ENCODE measurements at places on chromosomes 7 and 10.

- no peak for DNase-seq
Observed at GRCh38 chr7:43353902-43354301, 229.0 kb upstream of the STK17A start.

DNA sequence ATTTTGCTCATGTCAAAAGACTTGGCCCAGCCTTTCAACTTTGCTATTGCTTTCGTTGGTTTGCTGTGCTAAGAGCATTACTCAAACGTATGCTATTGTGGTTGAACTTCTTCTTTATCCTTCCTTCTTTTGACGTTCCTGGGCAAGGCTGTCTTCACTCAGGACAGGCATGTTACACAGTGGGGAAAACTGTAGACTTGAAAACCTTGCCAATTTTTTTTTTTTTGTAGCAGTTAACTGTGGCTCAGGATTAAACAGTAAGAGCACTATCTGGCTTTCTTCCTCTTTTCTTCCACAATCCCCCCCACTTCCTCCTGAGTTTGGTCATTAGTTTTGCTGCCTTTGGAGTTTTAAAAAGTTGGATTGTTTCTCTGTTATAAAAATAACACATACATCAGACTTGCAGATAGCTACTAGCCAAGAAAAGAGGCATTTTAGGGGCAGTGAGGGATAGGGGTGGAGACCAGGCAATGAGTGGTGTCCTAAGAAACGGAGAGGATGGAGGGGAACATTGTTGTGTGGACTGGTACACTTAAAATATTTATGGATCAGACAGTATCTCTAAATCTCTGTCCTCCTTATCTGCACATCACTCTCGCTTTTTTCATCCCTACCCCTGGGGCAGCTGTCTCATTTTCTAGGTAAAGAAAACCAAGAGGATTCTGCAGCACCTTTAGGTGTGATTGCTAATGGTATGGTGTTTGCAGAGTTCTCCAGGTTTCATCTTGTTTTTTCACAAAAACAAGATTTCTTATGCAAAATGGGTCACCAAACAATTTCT, 181.7 kb downstream of the LRMDA start:
- no peak for DNase-seq

DNA sequence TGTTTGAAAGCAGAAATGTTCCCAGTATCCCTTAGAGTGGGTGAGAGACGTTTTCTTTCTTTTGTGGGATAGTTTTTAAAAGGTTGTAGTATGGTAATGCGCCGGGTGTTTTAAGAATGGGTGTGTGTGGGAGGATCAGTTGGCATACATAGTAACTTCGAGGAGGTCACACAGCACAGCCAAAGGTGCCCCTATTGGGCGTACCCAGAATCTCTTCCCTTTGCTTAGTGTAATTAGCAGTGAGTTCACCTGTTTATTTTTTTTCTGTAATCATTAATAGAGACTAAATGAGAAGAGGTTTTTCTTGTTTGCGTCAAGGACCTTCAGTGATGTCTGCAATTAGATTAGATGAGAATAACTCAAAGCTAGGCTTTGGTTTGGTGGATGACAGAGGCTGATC, 1.5 kb downstream of the PLEKHA8 start:
- no peak for DNase-seq

- no peak for DNase-seq
Observed at GRCh38 chr7:131459256-131459655, 97.2 kb downstream of the PODXL start.

- DNase-seq = no peak
Observed at GRCh38 chr7:157593541-157593940, 256.7 kb downstream of the DNAJB6 start.

- DNase-seq = no peak
Observed at GRCh38 chr7:30232391-30232790, 52.0 kb upstream of the ZNRF2 start.

- DNase-seq = no peak
Observed at GRCh38 chr10:87759551-87759950, 58.5 kb downstream of the ATAD1 start.

GRCh38 chr7:30968294-30968693, 4.5 kb downstream of the GHRHR start:
- DNase-seq = no peak

DNA sequence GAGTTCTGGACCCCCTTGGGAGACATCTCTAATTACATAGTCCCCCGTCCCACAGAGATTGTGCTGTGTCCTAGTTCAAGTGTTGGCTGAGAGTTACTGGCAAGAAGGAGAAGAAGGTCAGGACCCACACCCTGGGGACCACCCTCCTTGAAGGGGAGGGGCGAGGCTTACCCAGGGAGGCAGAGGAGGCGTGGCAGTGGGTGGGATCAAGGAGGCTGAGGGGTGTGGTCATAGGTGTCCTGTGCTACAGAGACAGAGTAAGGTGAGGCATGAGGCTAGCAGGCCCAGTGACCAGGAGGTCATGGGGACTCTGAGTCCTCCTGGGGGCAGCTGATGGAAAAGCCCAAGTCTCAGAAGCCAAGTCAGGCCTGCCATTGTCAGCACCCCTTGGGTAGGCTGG, 29.4 kb upstream of the ADCYAP1R1 start:
- DNase-seq = no peak

GRCh38 chr7:149854611-149855360, 16.6 kb downstream of the ZNF862 start:
- DNase-seq = no peak

- no peak for DNase-seq
Observed at GRCh38 chr7:130297628-130298543, 4.9 kb downstream of the CPA4 start.

DNA sequence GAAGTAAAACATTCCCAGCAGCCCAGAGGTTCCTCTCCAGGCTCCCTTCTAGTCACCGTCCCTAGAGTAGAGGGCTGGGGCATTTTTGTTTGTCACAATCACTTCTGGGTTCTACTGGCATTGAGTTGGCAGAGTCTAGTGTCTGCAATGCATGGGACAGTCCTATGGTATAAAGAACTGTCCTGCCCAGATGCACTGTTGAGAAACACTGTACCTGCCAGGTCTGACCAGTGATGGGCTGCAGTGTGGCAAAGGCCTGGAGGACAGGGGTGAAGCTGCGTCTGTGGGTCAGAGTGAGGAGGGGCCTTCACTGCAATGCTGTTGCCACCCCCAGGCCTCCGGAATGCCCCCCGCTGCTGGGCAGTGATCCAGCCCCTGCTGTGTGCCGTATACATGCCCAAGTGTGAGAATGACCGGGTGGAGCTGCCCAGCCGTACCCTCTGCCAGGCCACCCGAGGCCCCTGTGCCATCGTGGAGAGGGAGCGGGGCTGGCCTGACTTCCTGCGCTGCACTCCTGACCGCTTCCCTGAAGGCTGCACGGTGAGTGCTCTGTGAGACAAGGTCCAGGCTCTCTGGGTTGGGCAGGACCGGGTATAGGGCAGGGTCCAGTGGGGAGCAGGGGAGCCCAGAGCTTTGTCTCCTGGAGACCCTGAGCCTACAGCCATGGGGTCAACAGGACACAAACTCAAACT, 14.8 kb downstream of the SMO start:
- no peak for DNase-seq

DNA sequence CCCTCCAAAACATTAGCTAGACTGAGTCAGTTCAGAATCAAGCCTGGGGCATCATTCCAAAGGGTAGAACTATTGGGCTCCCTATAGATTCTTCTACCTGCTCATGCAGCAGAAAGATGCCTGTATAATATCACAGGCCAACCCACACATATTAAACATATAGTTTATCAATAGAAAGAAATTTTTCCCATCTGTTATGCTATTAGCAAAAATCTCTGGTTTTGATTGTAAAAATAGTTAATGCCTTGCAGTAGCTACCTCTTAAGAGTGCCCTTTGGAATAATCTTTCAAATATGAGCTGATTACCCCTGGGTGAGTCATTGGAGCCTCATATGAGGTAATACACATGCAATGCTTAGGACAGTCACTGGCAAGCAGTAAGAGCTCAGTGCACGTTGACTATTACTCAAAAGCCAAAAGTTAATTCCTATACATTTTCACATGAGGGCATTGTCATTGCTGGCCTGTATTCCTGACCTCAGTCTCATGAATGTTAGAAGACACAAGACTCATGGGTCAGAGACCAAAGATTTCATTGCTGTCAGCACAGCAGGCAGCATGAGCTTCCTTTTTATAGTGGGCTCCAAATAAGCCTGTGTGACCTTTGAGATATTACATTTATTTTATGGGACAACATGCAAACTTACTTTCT, 180.0 kb downstream of the FGFR2 start:
- no peak for DNase-seq

GRCh38 chr7:184294-185264, 7.8 kb upstream of the FAM20C start:
- DNase-seq = no peak

DNA sequence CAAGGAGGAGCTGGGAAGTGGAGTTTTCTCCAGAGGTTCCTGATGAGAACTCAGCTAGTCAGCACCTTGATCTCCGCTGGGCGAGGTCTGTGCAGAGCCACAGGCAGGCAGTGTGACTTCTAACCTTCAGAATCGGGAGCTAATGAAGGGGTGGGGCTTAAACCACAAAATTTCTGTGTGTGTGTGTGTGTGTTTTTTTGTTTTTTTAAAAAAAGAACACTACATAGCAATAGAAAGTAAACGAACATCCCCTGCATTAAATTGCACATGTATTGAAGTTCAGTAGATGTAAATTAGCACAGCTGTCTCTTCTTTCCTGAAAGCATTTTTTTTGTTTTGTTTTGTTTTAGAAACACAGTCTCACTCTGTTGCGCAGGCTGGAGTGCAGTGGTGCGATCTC, 46.2 kb downstream of the RBM17 start:
- no peak for DNase-seq

GRCh38 chr7:121000081-121000983, 11.8 kb downstream of the CPED1 start:
- no peak for DNase-seq

- no peak for DNase-seq
Observed at GRCh38 chr10:76333326-76333725, 901.9 kb downstream of the LRMDA start.

DNA sequence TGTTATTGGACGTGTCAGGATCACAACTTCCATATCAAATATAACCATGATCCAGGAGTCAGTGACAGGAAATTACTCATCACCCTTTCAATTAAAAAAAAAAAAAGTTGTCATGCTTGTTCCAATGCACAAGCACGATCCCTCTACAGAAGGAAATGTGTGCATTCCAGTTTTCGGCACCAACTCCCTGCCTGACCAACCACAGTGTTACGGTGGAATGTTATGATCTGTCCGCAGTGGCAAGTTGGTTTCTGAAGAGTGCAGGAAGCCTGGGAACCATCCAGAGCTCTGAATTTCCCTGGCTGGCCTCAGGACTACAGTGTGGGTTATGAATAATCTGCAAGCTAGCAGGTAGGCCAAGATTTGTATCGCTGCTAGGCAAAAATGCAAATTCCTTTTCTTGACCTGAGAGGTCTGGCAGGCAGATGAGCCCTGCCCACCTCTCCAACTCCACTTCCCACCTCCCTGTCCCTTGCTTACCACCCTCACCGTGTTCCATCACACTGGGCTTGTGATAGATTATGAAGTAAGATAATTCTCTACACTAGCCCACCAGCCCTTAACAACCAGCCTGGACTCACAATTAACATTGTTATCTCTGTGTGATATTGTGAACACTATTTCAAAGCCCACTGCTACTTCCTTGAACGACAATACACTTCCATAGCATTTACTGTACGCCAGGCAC, 20.4 kb downstream of the FRMPD2 start:
- DNase-seq = no peak

GRCh38 chr7:30970594-30971094, 6.9 kb downstream of the GHRHR start:
- DNase-seq = no peak

GRCh38 chr10:91198781-91199180, 21.7 kb upstream of the PCGF5 start:
- DNase-seq = no peak

DNA sequence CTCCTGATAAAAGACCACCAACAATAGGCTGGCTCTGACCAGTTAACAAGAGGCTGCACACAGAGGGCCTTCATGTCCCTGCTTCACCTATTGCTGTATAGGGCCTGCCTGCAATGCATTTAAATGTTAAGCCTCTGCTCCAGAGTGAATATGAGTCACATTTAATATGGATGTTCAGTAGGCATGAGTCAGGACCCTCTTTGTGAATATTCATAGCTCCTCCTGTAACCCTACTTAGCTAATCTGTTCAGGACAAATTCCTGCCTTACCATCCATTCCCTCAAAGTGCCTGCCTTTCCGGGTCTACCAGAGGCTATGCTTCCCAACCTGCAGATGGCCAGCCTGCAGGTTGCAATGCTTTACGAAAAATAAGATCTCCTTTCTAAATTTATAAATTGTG, 32.5 kb downstream of the ARHGAP22 start:
- DNase-seq = no peak

- no peak for DNase-seq
Observed at GRCh38 chr10:98384531-98385133, 30.4 kb downstream of the PYROXD2 start.

- DNase-seq = no peak
Observed at GRCh38 chr10:100174699-100175677, 10.8 kb downstream of the ERLIN1 start.

GRCh38 chr7:12708314-12708713, 20.9 kb downstream of the ARL4A start:
- DNase-seq = no peak

DNA sequence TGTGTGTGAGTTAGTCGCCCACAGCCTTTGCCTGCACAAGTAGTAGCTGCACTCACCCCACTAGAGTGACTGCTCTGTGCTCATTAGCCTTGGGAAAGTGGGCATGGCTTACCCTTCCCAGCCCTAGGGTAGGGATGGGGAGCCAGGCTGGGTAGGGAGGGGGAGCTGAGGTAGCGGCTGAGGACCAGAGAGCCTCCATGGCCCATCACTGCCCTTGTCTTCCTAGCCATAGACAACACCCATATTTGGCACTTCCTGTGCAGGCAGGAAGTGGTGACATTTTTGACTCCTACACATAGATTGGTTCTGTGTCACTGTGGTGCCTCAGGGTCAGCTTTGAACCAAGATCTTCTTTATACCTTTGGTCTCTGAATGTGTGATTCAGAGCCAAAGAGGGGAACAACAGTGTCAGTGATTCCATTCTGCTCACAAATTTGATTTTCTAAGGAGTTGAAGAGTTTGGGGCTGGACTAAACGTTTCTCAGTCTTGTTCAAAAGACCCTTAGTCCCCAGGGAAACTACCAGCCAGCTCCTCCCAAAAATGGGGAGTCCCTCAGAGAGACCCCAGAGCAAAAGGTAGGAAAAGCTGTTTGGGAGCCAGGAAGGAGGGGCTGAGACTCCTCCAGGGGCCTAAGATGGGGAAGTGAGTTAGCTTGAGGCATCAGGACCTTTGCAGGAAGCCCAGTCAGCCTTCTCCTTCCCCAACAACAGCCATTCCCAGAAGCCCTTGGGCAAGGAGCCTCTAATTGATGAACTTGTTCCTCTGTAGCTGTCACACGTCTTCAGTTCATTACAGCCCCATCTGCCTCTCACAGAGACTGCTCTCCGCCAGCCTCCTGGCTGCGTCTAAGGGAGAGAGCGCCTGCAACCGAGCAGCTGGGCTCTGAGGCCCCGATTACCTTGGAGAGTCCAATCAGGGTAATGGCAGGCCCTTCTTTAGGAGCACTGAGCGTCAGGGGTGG, 135.0 kb downstream of the CDH23 start:
- DNase-seq = no peak

DNA sequence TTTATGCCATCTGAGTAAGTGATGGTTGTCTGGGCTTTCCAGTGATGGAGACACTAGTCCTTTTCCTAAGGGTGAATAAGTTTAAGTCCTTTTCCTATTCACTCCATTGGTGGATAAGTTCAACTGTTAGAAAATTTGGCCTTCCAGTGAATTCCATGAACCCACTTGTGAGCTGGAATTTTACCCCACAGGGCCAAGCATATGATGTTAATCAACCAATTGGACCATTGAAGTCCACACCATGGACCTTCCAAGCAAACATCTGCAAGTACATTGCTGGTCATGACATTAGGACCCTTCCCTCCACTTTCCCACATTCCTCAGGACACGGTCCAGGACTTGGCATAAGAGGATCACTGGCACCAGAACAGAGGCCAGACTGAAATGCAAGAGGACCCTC, 381.4 kb downstream of the RPS24 start:
- DNase-seq = no peak
